ENCODE measurements at places on chromosomes 13 and 19.

GRCh38 chr13:111409413-111409812, 89.0 kb downstream of the TEX29 start:
- DNase-seq = peak; percentile 44

DNA sequence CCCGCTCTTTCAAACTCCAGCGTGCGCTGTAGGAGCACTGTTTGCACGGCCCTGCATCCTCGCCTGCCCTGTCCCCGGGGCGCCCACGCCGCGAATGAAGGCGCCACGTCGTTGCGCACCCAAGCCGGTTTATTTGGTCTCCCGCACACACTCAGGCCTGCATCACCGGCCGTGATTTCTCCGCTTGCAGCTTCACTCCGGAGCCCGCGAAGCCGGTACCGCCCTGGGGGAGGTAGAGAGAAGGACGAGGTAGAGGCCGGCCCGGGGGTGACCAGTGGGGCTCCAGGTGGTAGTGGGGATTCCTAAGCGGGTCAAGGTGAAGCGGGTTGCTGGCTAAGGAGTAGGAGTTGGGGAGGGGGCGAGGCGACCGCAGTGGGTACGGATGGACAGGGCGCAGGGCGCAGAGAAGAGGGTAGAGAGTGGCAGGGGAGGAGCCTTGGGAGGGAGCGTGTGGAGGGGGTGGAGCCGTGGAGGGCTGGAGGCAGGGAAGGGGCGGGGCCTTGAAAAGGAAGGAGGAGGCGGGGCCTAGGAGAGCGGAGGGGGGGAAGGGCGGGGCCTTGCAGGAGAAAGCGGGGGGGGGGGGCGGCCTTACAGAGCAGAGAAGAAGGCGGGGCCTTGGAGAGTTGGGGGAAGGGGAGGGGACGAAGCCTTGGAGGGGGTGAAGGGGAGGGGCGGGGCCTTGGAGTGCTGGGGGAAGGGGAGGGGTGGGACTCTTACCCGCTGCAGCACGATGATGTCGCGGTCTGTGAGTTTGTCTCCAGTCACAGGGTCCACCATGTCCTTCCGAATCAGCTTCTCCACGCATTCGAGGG, 24.6 kb downstream of the NOSIP start:
- peak; percentile 81 for DNase-seq

GRCh38 chr19:41991025-41991424, 3.0 kb downstream of the ATP1A3 start:
- DNase-seq = no peak

GRCh38 chr13:29901710-29902631, 51.6 kb upstream of the UBL3 start:
- DNase-seq = no peak

DNA sequence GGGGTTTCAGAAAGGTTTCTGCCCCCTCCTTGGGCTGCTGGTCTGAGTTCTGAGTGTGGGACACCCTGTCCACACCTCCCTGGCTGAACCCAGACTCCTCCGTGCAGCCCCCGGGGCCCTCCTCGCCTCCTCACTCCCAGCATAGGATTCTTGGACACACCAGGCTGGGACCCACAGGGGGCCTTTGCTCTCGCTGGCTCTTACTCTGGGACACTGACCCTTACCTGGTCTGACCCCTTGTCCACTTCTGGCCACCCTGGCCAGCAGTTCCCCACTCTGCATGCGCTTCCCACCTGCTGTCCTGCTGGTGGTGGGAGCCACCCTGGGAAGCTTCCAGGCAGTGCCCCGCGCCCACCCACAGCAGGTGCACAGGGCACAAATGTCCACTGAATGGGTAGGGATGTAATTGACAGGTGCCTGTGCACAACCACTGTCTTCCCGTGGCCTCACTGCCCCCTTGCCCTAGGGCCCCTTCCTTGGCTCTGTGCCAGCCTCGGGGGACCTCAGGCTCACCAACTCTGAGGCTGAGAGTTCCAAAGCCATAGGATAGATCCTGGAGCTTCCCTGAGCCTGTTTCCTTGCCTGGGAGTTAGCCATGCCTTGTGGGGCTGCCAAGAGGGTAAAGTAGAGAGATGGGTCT, 7.0 kb upstream of the SLC25A42 start:
- no peak for DNase-seq

DNA sequence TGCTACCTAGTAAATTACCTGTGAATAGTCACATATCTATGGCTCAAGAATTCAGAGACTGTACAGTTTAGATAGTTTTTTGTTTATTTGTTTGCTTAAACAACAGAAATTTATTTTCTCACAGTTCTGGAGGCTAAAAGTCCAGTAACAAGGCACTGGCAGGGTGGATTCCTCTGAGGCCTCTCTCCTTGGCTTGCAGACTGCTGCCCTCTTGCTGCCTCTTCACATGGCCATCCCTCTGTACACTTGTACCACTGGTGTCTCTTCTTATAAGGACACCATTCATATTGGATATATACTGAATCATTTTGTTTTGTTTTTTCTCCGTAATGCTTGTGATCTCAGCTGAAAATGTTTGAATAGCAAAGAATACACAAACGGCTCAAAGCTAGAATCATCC, 56.4 kb upstream of the MIR17HG start:
- DNase-seq = no peak

GRCh38 chr13:111943229-111943795, 123.6 kb upstream of the SOX1 start:
- no peak for DNase-seq

Measured in NCI-H1436 (cell line).